Fibroblast of skin of abdomen (primary cell): ENCODE measurements at places on chromosomes 2 and 18.

GRCh38 chr2:67877301-67877700, 185.5 kb downstream of the C1D start:
- no peak for DNase-seq

DNA sequence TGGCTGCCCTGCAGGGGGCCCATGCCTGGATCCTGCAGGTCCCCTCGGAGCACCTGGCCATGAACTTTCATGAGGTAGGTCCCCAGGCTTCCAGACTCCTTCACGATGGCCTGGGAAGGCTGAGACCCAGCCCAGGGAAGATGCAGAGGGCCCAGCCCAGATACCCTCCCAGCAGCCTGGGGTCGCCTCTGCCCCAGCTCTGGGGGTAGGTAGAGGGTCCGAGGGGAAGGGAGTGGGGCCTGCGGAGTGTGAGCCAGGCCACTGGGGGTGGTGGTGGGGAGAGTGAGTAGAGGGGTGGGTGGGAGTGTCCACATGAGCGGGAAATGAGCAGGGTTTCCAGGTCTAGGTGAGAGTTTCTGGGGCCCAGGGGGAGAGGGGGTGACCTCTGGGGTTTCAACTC, 1.2 kb upstream of the CHRND start:
- DNase-seq, result no peak

- no peak for DNase-seq
These were observed 6.9 kb downstream of the GDF7 start for GRCh38 chr2:20673686-20674308.

- no peak for DNase-seq
These were observed 64.4 kb downstream of the INPP5D start for GRCh38 chr2:233124421-233125080.

DNA sequence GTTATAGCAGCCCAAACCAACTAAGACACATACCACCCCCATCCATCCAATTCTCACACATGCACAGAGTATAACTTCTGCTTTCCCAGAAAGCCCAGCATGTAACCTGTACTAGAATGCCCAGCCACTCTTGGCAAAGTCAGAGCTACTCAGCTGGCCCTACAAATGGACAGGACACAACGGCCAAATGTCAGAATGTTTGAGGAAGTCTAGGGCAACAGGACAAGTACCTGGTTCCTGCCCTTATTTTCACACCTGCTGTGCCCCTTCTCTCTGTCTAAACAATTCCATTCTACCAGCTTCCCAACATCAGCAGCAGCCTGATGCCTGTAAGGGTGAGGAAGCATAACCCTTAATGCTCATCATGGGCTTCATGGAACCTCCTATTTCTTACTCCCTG, 15.1 kb upstream of the BZW1 start:
- no peak for DNase-seq

GRCh38 chr2:134320930-134321329, 67.1 kb downstream of the MGAT5 start:
- DNase-seq, result no peak

DNA sequence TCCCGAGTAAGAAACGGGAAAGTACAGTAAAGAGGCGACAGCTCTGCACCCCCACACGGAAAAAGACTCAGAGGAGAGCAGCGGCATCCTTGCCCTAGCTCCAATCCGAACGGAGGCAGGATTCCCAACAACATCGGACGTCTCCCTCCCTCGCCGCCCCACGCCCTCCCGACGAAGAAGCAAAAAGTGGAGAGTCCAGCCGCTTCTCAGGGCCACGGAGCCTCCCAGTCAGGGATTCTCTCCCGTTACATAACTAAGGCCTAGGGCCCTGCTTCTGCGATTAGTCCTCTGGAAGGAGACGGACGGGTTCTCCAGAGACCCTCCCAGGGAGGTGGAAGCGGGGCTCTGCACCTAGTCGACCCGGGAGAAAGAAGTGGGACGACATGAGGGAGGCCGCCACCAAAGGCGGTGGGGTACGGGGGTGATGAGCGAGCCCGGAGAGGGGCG, 587 bp downstream of the SUMO1 start:
- DNase-seq, result peak; percentile 49
